ENCODE measurements at places on chromosomes 7 and 10. TPM values are rescaled to one million over a fixed set of nuclear protein-coding genes. Genes with fewer than 3 reads are reported as not detected.

Gene GNAI1
- total RNA-seq = 5.7 TPM

Gene TRA2A
- total RNA-seq = 96.8 TPM

GRCh38 chr10:77685432-77685831 is 47.8 kb upstream of the KCNMA1 start:
- H3K4me3 ChIP-seq = no peak overlapping the region
- H3K36me3 ChIP-seq = no peaks in the 10 kb centered on the region
- no peaks in the 10 kb centered on the region for H3K27me3 ChIP-seq
- no peaks in the 10 kb centered on the region for H3K4me1 ChIP-seq
- no peak overlapping the region for H3K27ac ChIP-seq

DNA sequence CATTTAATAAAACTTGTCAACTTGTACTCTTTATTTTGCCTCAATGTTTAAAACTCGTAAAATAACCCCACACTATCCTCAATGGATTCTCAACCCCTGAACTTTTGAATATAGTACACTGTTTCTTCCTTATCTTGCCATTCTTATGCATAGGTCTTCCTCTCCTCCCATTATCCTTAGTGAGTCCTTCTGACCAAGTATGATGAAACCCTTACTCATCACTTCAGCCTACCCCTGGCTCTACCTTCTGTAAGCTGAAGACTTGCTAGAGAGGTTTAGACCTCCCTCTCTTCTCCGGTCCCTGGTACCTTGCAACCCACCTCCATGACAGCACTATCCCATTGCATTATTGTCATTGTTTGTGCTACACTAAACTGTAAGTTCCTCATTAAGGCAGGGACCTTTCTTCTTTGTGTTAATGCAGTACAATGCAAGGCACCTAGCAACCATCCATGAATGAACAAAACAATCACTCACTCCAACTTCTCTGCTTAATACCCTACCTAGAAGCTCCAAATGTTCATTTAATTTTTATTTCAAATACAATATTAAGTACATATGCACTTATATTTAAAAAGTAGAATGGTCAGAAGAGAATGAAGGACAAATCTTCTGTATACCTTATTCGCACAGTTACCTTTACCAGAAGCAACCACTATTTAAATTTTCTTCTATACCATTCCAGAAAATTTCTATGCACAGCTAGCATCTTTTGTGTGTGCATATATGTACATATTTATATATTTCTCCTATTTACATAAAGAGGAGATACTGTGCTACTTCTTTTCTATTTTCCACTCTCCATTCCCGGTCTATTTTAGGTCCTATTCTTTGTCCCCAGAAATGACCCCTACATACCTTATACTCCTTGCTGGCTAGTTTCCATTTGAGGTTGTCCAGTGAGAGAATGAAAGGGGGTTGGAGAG is 77.5 kb downstream of the SLC16A9 start:
- H3K27ac ChIP-seq = no peak overlapping the region
- no peaks in the 10 kb centered on the region for H3K36me3 ChIP-seq
- peaks cover 33% of the 10 kb centered on the region for H3K27me3 ChIP-seq
- no peak overlapping the region for H3K4me3 ChIP-seq
- H3K4me1 ChIP-seq = no peaks in the 10 kb centered on the region
- no peak for DNase-seq

DNA sequence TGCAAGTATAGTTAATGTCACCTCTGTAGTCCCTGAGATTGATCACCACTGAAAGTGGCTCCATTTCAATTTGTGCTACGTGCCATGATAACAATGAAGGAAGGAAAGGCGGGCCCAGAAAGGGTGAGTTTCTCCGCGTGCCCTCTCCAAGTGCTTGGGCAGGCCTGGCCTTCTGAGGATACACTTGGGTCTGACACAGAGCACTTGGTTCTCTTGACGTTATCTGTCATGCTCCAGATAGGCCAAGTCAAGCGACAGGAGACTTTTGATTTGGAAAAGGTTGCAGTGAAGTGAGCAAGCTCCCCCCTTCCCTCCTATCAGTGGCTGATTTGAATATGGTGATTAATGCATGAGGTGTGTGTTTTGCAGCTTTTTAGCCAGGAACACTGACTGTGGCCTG is 160.9 kb upstream of the INSYN2A start:
- no peak overlapping the region for H3K4me3 ChIP-seq
- H3K27ac ChIP-seq = no peak overlapping the region
- no peaks in the 10 kb centered on the region for H3K4me1 ChIP-seq
- no peak for DNase-seq

DNA sequence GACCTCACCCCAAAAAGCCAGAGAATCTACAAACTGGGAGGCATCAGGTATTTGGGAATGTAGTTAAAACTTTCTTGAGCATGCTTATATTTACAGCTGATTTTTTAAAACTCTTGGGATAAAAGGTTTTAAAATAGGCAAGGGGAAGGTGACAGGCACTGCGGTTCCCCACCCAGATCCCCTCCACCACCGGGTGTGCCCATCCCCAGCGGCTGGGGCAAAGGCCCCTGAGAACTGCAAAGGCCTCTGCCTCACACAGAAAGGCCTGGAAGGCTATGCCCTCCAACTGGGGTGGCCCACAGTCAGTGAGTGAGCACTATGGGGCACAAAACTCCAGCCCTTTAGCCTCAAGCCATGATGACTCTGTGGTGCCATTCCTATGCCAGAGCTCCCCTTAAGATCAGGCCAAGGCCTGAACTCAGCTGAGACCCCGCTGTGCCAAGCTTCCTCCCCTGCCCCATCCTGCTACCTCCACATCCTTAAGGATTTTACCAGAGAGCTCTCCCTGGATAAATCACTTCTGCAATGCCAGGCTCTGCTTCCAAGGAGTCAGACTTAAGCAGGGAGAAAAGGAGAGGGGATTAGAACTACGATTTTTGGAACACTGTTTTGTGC is 299.1 kb downstream of the GRID1 start:
- H3K27ac ChIP-seq = no peak overlapping the region
- no peaks in the 10 kb centered on the region for H3K36me3 ChIP-seq
- H3K4me3 ChIP-seq = no peak overlapping the region
- no peaks in the 10 kb centered on the region for H3K4me1 ChIP-seq
- no peak for DNase-seq

GRCh38 chr7:146700015-146700560 is 583.5 kb downstream of the CNTNAP2 start:
- H3K27me3 ChIP-seq = no peaks in the 10 kb centered on the region
- no peak for DNase-seq
- H3K4me1 ChIP-seq = no peaks in the 10 kb centered on the region
- H3K27ac ChIP-seq = no peak overlapping the region

GRCh38 chr10:101467286-101467770 is 113.4 kb downstream of the BTRC start:
- H3K27me3 ChIP-seq = peaks cover 4% of the 10 kb centered on the region
- DNase-seq = peak; percentile 78
- no peaks in the 10 kb centered on the region for H3K36me3 ChIP-seq
- H3K4me3 ChIP-seq = no peak overlapping the region
- H3K4me1 ChIP-seq = no peaks in the 10 kb centered on the region

GRCh38 chr7:35348611-35349400 is 94.9 kb upstream of the TBX20 start:
- H3K27me3 ChIP-seq = peaks cover 4% of the 10 kb centered on the region
- H3K36me3 ChIP-seq = no peaks in the 10 kb centered on the region
- no peak overlapping the region for H3K4me3 ChIP-seq
